Right hindlimb (tissue), 1 donor: ENCODE measurements at places on chromosomes 11 and 22.

- DNase-seq = no peak
Measured at GRCh38 chr11:93279851-93280347, 50.6 kb upstream of the DEUP1 start.

DNA sequence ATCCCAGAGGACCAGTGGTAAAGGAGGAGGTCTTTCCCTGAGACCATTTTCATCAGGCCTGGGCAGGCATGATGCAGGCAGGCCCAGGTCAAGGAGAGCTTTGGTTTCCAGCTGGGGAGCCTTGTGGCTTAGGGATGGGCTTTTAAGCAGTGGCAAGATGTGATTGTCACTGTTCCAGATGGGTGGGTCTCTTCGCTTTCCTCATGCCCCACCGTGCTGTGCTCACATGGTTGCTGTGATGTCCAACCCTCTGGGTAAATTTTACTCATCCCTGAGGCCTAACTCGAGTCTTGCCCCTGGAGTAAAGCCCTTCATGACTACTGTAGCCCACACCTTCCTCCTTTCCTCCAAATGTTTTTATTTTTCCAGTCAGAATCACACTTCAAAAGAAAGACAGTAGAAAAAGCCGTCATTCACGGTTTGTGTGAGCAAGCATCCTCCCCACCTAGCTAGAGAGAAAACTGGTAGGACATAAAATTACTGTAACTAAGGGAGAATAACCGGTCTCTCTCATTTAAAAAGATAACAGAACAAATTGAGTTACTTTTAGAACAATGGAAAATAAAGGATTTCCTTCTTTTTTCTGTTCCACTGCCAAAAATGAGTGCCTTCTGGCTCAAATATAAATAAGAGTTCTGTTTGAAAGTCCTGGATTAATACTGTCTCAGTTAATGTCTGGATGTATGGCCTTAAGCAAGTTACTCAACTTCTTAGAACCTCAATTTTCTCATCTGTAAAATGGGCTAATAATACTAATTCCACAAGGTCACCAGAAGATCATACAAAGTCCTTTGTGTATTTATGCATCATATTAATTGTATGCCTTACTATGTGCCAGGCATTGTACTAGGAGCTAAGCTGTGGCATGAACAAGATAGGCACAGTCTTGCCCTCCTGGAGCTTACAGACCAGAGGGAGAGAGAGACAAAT lies 84.9 kb downstream of the ME3 start:
- no peak for DNase-seq

DNA sequence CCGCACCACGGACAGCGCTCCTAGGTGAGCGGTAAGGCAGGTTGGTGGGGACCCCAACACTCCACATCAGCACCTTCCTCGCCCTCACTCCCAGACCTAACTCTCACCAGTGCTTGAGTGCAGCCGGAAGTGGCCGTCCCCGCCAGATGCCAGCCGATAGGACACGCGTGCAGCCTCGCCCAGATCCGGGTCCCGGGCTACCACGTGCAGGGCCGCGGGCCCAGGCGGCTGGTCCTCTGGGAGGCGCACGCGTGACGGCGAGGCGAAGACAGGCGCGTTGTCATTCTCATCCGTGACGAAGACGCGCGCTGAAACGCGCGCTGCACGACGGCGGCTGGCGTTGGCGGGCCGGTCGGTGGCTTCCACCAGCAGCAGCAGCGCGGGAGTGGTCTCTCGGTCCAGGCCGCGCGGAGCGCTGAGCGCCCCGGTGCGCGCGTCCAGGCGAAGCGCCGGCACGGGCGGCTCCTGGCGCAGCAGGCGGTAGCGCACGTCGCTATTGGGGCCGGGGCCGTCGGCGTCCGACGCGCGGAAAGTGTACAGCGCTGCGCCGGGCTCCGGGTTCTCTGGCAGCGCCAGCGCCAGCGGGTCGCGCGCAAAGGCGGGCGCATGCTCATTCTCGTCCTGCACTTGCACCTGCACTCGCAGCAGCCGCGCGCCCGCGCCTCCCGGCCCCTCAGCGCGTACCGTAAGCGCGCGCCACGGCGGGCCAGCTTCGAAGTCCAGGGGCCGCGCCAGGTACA lies 10.8 kb upstream of the TPP1 start:
- DNase-seq = no peak

GRCh38 chr22:23527971-23528740 lies 51.9 kb downstream of the IGLL1 start:
- DNase-seq = no peak

DNA sequence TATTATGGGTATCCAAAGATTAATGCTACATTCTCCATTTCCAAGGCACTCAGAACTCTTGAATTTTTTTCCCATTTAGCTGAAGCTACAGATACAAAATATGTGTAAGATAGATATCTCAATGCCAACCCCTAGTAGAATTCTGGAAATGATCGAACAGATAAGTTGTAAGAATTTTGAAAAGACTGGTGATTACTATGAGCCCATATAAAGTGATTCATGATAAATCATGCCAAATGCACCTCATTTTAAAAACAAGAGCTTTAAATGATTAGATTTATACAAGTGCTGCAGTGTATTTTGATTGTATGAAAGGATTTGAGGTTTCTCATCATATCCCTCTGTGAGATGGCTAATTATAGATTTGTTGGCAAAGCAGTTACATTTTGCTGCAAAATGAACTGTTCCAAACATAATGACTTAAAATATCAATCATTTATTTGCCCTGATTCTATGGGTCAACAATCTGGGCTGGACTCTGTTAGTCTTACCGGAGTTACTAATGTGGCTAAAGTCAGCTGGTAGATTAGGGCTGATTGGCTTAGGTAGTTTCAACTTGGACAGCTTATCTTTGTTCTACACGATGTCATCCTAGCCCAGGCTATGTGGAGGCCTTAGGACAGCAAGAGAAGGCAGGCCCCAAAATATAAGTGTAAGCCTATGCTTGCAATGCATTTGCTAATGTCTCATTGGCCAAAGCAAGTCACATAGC lies 3.4 kb downstream of the OR10V1 start:
- no peak for DNase-seq

GRCh38 chr11:120400564-120401364 lies 64.6 kb downstream of the ARHGEF12 start:
- peak; percentile 45 for DNase-seq

GRCh38 chr11:3831378-3832239 lies 9.2 kb downstream of the RHOG start:
- DNase-seq = no peak

- DNase-seq = no peak
Measured at GRCh38 chr11:3808861-3809623, 682 bp downstream of the PGAP2 start.

DNA sequence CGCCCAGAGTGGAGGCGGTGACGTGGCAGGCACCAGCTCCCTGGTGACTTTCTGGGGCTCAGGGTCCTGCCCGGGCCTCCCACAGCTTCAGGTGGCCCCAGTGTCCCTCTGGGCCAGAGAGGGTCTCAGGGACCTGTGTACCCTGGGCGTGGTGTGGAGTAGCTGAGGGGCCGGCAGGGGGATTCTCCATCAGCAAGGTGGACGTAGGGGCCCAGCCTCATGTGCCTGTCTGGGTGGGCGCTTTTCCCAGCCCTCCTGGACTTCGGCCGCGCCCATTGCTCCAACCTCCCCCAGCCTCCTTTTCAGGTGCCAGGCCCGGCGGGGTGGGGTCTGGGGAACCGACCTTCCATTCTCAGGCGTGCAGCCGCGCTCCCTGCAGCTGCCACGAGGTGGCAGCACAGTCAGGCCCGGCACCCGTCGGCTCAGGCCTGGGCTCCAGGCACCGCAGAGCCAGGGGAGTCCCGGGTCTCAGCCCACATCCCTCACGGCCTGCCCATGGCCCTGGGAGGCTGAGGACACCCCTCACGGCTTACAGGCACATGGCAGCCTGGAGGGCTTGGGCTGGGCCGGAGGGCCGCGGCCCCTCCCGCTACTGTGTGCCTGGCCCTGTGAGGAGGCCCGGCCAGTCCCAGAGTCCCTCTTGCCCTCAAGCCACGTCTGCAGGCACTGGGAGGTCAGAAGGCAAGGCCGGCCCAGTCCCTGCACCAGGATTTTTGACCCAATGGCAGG lies 19.9 kb upstream of the MUC5B start:
- DNase-seq = peak; percentile 64
